ENCODE measurements at places on chromosomes 11 and 22.

GRCh38 chr11:1763796-1764661 is at the start of gene CTSD:
Gene CTSD (minus strand): TSS chr11:1763927. CDS start chr11:1763859, 68 bp downstream.
- peak; percentile 77 for DNase-seq

DNA sequence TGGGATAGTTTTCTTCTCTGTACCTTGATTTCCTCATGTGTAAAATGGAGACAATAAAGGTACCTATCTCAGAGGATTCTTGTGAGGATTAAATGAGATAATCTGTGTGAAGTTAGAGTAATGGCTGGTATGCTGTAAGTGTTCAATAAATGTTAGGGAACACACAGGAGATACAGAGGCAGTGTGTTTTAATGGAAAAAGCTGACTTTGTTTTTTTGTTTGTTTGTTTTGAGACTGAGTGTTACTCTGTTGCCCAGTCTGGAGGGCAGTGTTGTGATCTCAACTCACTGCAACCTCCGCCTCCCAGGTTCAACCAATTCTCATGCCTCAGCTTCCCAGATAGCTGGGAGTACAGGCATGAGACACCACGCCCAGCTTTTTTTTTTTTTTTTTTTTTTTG is 2.5 kb upstream of the ARCN1 start:
- DNase-seq, result no peak

DNA sequence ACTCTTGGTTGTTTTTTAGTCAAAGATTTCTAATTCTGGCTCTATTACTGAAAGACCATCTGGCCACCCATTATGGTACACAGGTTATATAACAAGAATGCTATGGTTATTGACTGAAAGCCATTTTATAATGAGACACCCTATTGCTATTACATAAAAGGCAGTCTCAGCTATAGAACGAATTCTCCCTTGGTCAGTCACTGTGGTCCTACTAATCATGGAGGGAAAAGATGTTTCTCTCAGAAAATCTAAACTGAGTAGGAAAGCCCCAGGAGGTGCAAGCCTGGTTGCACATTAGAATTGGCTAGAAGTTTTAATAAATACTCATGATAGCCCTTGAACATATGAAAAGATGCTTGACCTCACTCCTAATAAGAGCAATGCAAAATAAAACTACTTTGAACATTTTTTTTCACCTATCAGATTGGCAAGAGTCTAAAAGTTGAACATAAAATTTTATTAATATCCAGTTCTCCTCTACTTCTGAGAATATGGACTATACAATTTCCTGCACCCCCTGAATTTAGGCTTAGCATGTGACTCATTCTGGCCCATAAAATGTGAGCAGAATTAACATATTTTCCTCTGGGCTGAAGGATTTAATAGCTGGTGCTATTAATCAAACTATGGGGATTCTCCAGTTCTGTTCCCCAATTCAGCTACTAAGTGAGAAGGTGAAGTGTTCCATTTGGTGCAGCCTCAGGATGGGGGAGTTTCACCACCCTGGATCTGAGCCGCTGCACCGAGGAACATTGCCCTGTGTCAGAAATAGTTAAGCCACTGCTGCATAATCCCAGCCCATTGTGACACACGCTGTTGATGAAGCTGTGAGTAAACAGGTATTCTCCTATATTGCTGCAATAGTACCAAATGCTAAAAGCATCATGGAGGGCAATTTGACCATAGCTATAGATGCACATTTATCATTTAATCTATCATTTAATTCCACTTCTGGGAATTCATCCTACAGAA is 11.5 kb upstream of the CRKL start:
- no peak for DNase-seq

GRCh38 chr22:38505541-38506117 is 482 bp downstream of the DDX17 start:
- DNase-seq, result no peak

DNA sequence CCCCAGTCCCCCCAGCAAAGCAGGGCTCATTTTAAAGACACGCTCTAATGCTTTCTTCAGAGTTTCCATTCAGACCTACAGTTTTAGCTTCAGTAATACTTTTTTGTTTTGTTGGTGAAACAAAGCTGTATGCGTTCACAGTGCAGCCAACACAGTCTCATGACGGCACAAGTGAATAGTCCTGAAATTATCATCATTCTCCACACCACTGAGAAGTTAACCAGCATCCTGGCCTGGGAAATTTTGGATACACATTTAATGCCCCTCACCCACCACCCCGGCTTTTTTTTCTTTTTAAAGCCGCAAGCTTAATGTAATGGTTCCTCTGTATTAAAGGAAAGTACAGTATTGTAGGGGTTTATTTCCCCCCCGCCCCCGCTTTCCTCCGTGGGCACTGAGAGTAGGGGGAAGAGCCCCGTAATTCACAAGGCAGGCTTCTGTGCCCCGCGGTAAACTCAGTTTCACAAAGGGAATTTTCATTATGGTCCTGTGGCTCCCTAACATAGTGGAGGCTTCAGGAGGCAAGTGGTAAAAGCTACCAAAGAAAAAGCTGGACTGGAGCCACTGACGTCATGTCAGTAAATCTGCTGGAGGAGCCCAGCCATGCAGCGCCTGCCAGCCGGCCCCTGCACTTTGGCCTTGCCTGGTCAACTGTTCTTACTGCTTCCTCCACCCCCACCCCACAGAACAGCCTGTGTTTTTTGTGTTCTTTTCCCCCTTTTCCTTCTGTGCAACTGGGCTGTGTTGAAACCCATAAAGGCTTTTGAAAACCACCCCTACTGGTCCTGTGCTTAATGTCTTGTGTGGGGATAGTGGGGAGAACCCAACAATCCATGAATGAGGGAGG is 18.2 kb downstream of the TEAD1 start:
- no peak for DNase-seq

- DNase-seq, result peak; percentile 65
Observed at GRCh38 chr11:115924744-115925567, 420.7 kb upstream of the CADM1 start.

- DNase-seq, result no peak
Observed at GRCh38 chr11:31779374-31779791, 31.7 kb downstream of the PAX6 start.

- no peak for DNase-seq
Observed at GRCh38 chr22:50376085-50376651, 33.0 kb downstream of the PPP6R2 start.

- DNase-seq, result no peak
Observed at GRCh38 chr22:47031628-47031915, 269.1 kb downstream of the TBC1D22A start.

Data from stimulated activated naive B cell treated with anti-CD40 and anti-IgM and Interleukin-4, amounts not matched to agents 10 μg/mL and 1 μg/mL and 100 μg/mL, for 72 hours (primary cell).